LHCN-M2 (cell line): ENCODE measurements at places on chromosomes 2 and 18. TPM values are rescaled to one million over a fixed set of nuclear protein-coding genes. Genes with fewer than 3 reads are reported as not detected.

The SULT1C4 gene
- total RNA-seq, result not detected in 2 replicates

The IL36A gene
- total RNA-seq, result not detected in 2 replicates

The RGPD3 gene
- 0.11 and 0.13 TPM in 2 replicates for total RNA-seq

The DTNA gene
- total RNA-seq, result 6.9 and 7.1 TPM in 2 replicates

- no peak for DNase-seq
Measured at GRCh38 chr18:76553715-76554546, 58.9 kb upstream of the ZNF516 start.

GRCh38 chr2:119333360-119333759, 33.3 kb downstream of the C2orf76 start:
- DNase-seq, result no peak

DNA sequence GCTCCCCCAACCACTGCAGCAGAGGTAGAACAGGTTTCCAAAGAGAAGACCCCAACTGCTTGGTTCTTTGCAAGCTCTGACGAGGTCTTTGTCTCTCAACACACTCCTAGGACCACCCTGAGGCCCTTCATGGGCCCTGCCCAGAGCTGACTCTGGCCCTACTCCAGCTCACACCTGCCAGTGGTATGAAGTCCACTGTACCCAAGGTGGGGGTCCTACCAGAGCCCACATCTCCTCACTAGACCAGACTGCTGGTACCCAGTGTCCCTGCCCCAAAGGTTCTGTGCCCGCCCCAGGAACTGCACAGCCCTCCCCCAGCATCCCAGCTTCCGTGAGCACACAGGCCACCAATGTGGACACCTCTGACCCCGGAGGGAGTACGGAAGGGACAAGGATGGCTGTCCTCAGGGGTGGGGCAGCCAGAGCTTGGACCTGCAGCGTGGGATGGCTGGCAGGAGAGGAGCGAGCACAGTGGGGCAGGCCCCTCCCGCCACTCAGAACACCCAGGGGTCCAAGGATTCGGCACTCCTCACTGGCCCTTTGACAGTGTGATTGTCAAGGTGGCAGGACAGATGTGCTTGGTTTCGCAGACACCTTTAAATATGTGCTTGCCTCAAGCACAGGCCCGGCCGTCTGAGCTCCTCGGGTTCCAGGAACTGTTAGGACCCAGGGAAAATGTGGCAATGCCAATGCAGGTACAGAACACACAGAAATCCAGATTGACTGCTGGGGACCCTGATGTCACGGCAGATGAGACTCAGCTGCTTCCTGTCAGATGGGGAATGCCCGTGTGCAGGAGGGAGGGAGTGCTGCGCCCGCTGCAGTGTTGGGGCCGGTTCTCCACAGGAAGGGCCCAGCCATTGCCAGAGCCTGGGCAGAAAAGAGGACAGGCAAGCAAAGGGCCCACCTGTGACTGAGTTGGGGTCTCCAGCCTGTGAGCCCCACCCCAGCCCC, 51.2 kb downstream of the MTERF4 start:
- no peak for DNase-seq

DNA sequence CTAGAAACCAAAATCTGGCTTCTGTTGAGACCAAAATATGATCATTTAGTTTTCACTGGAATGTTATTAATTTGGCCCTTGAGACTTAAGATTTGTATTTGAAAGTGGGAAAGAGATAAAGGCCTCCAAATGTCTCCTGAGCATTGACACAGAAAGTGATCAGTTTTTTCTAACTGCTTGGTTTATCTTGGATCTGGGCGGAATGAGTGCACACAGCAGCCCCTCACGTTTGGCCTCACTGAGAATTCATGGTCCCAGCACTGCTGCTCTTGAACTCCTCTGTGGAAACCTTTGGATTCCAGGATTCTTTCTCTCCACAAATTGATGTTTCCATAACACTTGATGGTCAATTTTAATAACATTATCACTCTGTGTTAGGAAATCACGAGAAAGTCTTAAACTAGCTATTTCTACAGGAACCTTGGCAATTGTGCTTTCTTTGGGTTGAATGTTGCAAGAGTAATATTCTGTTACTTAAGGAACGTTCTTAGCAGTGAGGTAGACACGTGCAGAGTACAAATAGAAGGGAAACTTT, 180.3 kb upstream of the BCL2L11 start:
- DNase-seq, result no peak

DNA sequence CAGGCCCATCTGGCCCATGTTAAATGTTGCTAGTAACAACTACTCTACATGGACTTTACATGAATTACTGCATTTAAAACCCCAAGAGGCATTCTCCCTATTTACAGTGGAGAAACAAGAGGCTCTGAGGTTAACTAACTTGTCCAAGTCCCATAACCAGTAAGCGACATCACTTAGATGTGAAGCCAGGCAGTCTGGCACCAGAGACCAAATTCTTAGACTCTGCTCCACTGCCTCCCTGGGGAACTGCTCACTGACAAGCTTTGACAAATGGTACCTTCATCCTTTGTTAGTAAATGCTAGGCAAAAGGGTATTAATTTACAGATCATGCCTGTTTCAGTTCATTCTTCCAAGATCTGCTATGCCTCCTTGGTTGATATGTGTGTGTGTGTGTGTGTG, 124.8 kb downstream of the AFF3 start:
- DNase-seq, result no peak

DNA sequence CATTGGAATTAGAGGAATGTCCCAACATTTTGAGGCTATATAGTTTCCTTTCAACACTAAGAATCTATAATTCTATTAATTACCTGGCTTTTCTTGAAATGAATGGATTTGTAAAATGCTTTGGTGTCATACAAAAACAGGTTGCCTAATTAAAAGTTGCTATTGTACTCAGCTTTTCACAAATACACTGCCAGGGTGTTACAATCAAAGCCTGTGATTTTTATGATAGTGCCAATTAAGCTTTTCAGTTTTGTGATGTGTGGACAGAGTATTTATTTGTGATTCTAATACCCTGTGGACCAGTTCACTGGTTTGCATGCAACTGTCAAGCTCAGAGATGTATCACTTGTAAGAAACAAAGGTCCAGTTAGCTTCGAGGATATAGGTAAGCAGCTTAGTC, 71.8 kb downstream of the NAB1 start:
- DNase-seq, result no peak

- no peak for DNase-seq
Measured at GRCh38 chr2:108441712-108442111, 7.3 kb upstream of the GCC2 start.
